Activated CD8-positive, alpha-beta memory T cell treated with anti-CD3 and anti-CD28 coated beads for 1 hour (primary cell): ENCODE measurements at places on chromosomes 12 and 14.

- DNase-seq = no peak
Observed at GRCh38 chr14:55610713-55611370, 30.8 kb downstream of the KTN1 start.

GRCh38 chr14:23093526-23093925, 1.4 kb downstream of the ACIN1 start:
- no peak for DNase-seq

DNA sequence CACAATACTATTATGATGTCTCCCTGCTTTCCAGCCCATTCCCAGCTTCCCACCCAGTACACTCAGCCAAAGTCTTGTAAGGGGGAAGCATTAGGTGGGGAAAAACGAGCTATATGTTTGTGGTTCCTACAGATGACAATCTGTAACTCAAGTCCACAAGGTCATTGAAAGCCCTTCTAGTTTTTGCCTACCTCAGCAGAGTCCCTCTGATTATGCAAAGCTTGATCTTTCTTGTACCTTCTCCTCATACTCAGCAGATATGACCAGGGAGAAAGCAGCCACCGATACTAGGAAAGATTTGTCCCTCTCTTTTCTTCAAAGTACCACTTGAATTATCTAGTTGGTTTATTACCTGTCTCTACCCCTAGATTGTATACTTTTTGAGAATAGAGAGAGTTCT, 10.6 kb downstream of the CMAS start:
- DNase-seq = no peak

DNA sequence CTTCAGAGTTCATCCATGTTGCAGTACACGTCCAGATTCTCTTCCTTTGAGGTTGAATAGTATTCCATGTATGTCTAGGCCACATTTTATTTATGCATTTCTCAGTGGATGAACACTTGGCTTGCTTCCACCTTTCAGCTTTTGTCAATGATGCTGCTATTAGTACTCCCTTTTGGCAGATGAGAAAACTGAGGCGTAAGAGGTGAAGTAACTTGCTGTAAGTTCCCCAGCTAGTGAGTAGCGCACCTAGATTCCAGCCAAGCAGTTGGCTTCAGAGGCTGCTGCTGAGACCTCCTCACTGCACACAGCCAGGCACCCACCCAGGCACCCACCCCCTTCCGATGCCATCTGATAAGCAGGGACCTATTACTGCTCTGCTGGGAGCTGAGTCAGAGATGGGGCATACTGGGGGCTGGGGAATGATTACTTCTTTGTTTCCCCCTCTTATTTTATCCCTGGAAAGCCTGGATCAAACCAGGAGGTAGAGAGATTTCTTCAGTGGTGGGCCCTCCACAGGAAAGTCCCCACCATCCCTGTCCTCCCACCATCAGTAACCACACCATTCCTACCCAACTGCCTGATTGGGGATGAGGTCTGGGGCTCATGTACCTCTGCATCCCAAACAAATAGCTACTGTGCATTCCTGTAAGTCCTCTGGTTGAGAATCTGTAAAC, 234.6 kb downstream of the PCNX1 start:
- no peak for DNase-seq

DNA sequence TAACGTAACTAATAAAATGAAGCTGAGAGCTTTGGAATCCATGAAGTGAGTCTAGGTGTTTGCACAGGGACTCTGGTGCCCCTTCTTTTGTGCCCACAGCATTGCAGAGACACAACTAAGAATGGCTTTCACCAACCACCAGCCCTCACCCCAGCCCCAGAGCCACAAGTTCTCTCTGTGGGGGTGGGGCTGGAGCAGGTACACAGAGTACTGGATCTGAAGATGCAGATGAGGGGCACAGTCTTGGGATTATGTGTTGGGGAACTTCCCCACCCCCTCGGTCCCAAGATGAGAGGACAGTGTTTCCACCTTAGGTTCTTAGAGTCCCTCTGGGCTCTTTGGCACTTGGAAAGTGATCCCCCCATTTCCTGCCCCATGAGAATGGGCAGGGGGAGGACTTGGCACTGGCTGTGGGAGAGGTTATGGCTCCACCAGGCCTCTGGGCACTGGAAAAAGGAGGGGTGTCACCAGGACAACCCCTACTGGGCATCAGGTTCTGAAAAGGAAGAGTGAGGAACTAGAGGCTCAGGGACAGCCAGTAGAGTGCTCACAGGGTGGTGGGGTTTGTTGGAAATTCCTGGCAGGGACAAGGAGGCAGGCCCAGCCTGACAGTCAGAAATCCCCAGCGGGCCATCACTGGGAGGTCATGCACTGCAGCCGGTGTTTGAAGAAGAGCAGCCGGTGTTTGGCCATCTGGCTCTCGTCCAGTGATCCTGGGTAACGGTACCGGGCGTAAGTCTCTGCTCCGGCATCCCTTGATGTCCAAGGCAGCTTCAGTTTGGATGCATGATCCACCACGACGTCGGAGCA, 6.7 kb downstream of the B4GALNT1 start:
- DNase-seq = no peak

DNA sequence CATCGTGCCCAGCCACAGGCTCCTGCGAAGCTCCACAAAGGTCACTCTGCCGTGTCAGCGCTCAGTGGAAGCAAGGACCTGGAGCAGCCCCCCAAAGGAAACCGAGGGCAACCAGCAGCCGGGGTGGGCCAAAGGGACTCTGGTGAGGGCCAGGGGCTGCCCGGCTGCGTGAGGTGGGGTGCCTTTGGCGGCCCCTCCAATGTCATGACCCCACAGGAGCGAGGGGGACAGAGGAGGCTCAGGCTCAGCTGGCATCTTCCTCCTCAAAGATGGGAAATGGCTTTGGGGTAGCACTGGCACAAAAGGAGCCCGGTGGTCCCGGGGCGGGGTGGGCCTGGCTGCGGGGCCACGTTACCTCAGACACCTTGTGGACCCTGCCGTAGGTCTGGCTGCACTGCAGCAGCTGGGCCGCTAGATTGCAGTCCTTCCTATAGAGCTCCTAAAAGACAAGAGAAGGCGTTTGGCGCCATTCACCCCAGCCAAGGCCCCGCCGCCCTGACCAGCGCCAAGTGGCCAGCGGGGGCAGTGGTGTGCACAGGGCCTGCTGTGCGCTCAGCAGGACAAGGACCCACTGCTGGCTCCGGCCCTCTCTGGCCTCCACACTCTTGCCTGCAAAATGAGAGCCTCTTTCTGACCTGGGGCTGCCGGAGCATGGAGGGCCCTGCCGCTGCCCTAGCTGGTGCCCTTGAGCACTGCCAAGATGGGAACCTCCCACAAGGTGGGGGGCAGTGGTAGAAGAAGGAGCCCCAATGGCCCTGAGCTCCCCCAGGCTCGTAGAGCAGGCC, 46.9 kb downstream of the BEGAIN start:
- DNase-seq = no peak

DNA sequence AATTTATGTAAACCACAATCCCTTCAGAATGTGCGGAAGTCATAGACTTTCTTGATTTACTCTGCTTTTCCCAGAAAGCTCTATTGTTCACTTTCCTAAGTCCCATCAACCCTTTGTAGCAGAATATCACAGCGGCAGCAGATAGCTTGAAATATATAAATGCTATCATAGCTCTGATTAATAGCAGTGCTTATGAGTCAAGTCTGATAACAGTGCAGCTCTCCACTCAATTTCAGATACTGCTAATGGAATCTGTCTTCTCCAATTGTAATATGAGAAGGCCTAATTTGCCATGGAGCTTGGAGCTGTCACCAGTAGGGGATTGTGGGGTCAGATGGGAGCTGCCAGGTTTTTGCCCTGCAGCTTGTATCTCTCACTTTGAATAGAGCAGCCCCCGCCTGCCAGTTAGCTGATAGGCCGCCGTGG, 10.9 kb downstream of the TMEM260 start:
- DNase-seq = no peak

DNA sequence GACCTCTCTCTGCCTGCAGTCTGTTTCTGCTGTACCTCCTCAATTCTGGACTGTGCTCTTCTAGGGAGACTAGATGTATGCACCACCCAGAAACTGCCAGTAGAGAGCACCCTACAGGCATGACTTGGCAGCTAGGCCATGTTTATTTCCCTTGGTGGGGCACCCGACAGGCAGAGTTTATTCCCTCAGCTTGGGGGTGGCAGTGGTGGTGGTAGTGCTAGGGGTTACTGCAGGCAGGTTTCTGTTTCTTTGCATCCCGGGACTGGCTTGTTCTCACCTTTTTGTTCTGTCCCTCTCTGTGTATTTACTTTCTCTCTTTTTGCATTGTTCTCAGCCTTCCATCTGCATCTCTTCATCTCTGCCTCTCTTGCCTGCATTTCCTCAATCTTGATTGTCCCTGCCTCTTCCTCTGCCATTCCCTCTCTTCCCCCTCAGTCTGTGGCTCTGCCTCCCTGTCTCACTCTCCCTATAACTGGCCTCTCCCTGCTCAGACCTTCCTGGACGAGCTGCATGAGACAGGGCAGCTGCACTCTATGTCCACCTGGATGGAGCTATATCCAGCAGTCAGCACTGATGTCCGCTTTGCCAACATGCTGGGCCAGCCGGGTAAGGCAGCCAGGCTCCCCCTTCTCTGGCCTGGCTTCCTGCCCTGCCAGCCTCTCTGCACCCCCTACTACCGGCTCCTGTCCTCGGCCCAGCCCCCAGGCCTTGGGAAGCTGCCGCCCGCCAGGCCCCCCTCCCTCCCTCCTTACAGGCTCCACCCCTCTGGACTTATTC, 13.8 kb downstream of the PRPF40B start:
- DNase-seq = no peak

GRCh38 chr14:73393375-73393774, 65.0 kb downstream of the NUMB start:
- DNase-seq = no peak

GRCh38 chr14:58060898-58061297, 91.1 kb downstream of the ARMH4 start:
- no peak for DNase-seq
